CD4-positive, alpha-beta memory T cell (primary cell): ENCODE measurements at places on chromosomes 5 and 9.

GRCh38 chr5:100444961-100445360 is 90.2 kb upstream of the FAM174A start:
- no peak for DNase-seq

- no peak for DNase-seq
These were observed 46.5 kb downstream of the RXRA start for GRCh38 chr9:134372581-134373267.

DNA sequence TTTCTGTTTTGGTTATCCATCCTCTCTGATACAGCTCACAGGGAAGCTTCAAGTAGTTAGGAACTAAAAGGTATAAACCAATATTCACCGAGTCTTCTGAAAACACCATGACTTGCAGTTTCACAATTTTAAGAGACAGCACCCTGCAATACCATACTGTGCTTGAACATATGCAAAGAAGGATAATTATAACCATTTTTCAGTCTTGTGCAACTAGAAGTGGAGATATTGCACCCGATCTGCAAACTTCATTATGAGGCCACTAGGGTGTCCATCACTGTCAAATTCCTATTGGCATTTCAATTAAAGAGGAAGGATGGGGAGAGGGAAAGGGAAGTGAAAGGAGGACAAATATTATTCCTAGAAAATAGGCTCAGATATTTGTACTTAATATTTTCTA is 32.4 kb upstream of the CEP120 start:
- DNase-seq: no peak

DNA sequence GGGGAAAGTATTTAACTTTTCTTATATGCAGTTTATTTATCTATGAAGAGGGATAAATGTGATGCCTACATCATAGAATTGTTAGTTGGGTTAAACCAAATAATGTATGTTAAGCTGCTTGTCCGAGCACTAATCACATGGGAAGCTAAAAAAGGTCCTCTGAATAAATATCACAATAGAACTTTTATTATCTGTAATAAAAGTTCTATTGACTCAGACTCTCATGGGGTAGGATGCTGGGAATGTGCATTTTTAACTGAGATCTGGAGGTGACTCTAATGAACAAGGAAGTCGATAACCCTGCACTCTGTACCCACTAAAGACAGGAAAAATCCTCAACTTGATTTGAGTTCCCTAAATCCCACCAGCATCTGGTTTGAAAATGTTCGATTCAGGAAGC is 205.9 kb upstream of the IL12B start:
- DNase-seq: no peak

DNA sequence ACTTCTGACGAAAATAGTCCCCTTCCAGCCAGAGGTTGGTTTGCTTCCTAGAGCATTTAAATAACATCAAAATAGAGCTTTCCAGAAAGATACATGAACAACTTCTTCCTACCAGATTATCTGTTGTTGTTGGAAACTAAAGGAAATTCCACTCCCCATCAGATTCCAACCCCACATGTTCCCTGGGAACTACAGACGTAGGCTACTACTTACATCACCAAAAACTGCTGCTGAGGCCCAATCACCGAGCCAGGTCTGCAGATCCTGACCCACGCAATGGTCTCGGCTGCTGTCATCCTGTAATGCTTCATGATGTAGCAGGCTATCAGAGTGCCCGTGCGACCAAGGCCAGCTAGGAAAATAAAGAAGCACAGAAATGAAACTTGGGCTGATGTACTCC is 73.4 kb downstream of the HABP4 start:
- DNase-seq: no peak

DNA sequence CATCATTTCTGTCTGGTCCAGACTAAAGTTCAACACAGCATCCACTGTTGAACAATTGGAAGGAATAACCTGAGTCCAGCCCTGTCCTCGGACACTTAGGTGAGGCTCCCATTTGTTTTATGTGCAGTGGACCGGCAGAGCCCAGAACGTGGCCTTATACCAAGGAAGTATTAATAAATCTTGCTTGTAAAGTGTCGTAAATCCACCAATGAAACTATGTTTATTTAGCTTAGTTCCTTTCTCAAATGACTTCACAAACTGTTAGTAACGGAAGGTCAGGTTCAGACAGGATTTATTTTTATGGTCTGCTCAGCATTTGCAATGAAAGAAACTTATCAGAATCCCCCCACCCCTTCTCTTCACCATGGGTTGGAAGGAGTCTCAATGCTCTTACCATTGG is 149.5 kb downstream of the PCSK1 start:
- no peak for DNase-seq

DNA sequence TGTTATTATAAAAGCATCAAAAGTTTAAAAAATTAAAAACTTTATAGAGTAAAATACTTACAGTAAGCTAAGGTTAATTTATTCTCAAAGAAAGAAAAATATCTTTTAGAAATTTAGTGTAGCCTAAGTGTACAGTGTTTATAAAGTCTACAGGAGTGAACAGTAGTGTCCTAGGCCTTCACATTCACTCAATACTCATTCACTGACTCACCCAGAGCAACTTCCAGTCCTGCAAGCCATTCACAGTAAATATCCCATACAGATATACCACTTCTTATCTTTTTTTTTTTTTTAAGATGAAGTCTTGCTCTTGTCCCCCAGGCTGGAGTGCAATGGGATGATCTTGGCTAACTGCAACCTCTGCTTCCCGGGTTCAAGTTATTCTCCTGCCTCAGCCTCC is 73.1 kb upstream of the FST start:
- DNase-seq: no peak

GRCh38 chr9:99905833-99906402 is 536 bp upstream of the STX17 start:
- no peak for DNase-seq

DNA sequence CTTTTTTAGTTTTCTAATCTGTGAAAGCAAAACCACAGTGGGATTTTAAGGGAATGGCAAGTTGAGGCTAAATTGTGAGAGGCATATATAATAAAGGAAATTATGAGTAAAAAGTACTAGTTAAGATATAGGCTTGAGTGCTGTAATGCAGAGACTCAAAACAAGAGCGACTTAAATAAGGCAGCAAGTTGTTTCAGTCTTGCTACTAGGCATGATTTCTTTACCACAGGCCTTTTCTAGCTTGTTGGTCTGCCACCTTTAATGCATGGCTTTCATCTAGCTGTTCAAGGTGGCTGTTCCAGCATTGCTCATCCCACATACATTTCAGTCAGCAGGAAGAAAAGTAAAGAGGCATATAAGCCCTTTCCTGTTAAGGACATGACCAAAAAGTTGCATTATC is 427.9 kb upstream of the ADAMTSL1 start:
- no peak for DNase-seq

DNA sequence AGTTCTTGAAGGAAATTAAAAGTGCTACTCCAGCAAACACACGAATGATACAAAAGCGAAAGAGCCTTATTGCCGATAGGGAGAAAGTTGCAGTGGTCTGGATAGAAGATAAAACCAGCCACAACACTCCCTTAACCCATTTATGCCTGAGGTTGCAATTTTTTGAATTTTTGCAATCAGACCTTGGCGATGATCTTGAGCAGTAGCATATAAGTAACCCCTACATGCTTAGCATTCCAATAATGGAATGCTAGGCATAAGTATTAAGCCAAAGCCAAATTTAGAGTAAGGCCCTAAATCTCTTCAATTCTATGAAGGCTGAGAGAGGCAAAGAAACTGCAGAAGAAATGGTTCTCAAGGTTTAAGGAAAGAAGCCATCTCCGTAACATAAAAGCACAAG is 153.5 kb downstream of the SLC28A3 start:
- DNase-seq: no peak

DNA sequence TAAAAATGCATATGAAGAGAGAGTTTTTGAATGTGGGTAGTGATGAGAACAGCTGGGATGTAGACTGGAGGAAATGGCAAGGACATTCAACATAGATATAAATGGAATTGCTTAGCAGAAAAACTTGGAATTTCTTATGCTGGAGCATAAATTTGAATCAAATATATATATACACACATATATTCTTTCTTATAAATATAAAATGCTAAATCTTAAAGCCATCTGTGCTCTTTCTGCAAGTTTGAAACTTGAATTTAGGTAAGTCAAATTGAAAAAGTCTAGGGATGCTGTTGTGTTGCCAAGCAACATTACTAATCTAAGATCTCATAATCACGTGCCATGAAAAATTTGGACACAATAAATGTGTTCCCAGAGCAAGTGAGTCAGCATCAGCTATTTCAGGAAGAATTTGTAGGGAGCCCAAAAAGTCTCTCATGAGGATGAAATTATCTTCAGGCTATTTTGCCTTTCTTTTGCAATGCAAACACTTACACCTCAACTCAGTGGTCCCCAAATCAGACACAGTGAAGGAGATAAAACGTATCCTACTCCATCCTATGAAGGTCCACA is 58.4 kb upstream of the ALDH1A1 start:
- DNase-seq: no peak

- no peak for DNase-seq
These were observed 99.2 kb upstream of the SLC30A5 start for GRCh38 chr5:68994645-68995044.

- no peak for DNase-seq
These were observed 78.8 kb upstream of the MAST4 start for GRCh38 chr5:66517351-66517750.

- no peak for DNase-seq
These were observed 500.0 kb downstream of the PTPRD start for GRCh38 chr9:10112798-10113197.

DNA sequence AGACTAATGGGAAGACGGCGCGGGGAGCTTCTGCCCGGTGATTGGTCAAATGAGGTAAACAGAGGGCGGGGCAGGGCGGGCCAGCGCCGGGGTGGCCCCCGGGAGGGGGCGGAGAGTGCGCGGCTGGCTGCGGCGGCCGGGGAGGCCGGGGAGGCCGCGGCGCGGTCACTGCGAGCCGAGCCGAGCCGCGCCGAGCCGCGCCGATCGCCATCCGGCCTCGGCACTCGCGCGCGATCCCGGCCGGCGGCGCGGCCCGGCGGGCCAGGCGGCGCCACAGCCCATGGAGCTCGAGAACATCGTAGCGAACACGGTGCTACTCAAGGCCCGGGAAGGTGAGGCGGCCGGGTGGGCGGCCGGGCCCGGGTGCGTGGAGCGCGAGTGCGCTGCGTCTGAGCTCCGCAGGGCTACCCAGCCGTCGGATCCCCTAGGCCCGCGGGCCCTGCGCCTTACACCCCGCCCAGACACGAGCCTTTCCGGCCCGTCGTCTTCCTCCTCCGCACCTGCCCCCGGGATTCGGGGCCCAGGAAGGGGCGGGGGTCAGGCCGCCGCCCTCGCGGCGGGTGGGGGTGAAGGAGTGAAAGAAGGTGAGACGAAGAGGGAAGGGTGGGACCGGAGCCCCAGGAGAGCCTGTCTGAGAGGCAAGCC is at the start of gene GRK6:
Gene GRK6 (plus strand): TSS at position 111 of the 645 bp plus-strand sequence. CDS start 170 bp downstream, at position 281.
- peak; percentile 75 for DNase-seq

- no peak for DNase-seq
These were observed 344.1 kb downstream of the ADAMTS6 start for GRCh38 chr5:65137631-65138030.

DNA sequence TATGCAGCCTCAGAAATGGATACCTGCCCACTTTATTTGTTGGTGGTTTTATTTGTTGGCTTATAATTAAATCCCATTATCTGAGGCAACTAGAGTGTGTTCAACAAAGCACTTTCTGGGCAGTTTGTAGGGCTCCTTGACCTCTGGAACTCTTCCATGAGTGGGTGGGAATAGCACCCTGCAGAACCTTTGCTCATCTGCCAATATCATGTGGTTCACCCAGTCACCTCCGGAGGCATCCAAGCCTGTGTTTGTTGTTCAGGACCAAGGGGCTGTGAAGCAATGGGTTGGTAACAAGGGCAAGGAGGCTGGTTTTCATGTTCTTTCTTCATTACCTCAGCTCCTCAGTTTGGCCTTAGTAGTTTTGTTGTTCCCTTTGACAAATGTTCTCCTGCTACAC is 314.0 kb downstream of the NDUFS4 start:
- DNase-seq: no peak

GRCh38 chr5:173823721-173824567 is 64.2 kb upstream of the CPEB4 start:
- DNase-seq: no peak

DNA sequence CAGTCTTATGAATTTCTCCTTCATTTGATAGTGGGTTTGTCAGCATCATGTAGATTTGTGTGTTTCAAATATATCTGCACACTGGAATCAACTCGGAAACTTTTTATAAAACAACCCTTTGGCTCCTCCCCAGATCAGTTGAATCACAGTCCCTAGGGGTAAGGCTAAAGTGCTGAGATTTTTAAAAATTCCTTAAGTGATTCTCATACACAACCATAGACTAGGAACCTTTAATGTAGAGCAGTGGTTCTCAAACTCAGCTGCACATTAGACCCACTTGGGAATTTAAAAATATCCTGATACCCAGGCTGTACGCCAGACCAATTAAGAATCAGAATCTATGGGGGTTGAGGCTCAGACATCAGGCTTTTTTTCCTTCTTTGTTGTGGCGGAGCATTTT is 17.5 kb upstream of the JAK2 start:
- no peak for DNase-seq

DNA sequence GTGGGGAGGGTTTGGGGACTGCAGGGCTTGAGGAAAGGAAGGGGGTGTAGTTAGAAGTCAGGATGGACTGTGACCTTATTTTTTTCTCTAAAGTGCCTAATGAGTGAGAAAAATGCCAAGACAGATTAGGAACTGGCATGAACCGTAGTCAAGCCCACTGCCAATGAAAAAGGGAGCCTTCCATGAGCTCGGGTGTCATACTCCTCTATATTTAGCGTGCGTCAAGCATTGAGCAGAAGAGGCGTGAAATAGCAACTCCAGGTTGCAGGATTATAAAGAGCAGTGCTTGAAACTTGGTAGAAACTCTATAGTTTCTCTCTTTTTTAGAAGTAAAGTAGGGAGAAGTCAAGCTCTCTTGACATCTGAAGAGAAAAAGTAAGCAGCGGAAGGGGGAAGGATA is 1.8 kb downstream of the SGCD start:
- DNase-seq: no peak

DNA sequence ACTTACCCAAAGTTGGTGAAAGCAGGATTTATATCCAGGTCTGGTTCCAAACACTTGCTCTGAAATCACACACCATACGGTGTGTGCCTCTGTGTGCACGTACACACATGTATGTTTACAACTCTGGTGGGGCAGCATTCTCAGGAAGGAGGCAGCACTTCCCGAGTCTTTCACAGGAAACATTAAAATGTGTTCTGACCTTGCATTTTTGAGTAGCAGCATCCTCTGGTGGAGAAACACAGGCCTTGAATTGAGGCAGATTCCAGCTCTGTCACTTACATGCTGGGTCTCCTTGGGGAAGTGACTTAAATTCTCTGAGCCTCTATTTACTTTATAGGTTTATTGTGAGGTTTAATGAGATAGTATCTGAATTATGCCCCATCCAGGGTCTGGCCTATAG is 126.4 kb downstream of the RGS3 start:
- no peak for DNase-seq

GRCh38 chr5:57561231-57561842 is 78.7 kb upstream of the ACTBL2 start:
- DNase-seq: no peak

DNA sequence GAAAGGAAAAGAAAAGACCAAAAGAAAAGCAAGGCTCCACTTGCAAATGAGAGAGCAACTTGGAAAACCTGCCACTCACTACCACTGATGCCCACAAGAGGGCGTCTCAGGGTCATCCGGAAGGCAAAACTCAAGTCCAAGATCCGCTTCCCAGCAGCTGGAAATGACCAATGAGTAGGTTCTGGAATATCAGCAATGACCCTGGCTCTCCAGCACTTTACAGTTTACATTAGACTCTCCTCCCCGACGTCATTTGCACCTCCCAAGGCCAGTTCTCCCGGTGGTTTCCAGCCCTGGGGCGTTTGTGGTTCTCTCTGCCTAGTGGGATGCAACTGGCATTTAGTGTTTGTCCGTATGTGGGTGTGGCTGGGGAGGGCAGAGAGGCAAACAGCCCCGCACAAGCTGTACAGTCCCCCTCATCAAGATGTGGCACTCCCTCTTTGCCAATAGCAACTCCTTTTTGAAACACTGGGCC is 193.8 kb upstream of the ZNF618 start:
- peak; percentile 17 for DNase-seq
